ENCODE measurements at places on chromosomes 13 and 19. TPM values are rescaled to one million over a fixed set of nuclear protein-coding genes. Genes with fewer than 3 reads are reported as not detected.

The CAPN12 gene
- 4.1 TPM for total RNA-seq

The CD177 gene
- 0.33 TPM for total RNA-seq

The C19orf18 gene
- total RNA-seq, result 0.80 TPM

The PRR19 gene
- 0.48 TPM for total RNA-seq

The ANKRD10 gene
- total RNA-seq, result 193 TPM

The RPS19 gene
- 2,084 TPM for total RNA-seq

The CNFN gene
- total RNA-seq, result 4.8 TPM

The RNU6-9 gene
- total RNA-seq, result not detected

The CYP2F1 gene
- not detected for total RNA-seq

The PCDH8 gene
- total RNA-seq, result not detected

The PNPLA6 gene
- total RNA-seq, result 45.8 TPM

The TTYH1 gene
- total RNA-seq, result 4.6 TPM

The FGF21 gene
- total RNA-seq, result not detected

The SETDB2 gene
- 9.9 TPM for total RNA-seq

The FOXA3 gene
- not detected for total RNA-seq

The IZUMO2 gene
- not detected for total RNA-seq

The FBN3 gene
- not detected for total RNA-seq

The ZNF534 gene
- not detected for total RNA-seq

The RNF17 gene
- not detected for total RNA-seq

The PDE4A gene
- total RNA-seq, result 5.6 TPM

The POLR1D gene
- 130 TPM for total RNA-seq

The CACNG7 gene
- not detected for total RNA-seq

The NCAN gene
- total RNA-seq, result not detected
